Stimulated activated CD4-positive, alpha-beta T cell treated with anti-CD3 and anti-CD28 coated beads, Interleukin-1b, Interleukin-23, amount 100 ng/mL, for 1 hour (primary cell): ENCODE measurements at places on chromosomes 7 and 10.

DNA sequence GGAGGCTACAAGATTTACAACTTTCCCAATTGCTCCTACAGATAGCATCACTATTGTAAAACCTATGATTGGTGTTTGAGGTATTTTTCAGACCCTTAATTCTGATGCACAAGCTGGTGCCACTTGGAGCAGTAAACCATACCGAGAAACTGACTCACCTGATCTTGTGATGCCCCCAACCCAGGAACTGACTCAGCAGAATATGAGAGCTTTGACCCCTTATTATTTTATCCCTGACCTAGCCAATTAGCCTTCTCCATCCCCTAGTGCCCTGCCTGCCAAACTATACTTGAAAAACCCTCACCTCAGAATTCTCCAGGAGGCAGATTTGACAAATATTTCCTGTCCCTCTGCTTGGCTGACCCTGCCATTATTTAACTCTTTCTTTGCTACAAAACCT is 585.9 kb upstream of the GHITM start:
- no peak for DNase-seq

DNA sequence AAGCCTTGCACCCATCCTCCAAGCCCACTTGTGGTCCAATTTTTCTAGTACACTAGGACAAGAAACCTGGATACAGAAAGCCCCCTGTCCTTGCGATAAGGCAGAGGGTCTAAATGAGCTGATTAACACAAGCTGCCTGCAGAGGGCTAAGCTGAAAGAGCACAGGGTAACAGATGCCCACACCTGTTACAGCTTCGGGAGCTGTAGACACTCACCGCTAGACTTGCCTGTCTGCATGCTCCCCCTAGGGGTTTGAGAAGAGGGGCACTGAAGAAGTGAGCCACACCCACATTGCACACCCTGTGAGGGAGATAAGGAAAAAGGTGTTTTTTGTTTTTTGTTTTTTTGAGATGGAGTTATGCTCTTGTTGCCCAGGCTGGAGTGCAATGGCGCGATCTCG is 386.5 kb upstream of the AUTS2 start:
- no peak for DNase-seq

- no peak for DNase-seq
These were observed 12.5 kb downstream of the PSAP start for GRCh38 chr10:71838264-71839211.

DNA sequence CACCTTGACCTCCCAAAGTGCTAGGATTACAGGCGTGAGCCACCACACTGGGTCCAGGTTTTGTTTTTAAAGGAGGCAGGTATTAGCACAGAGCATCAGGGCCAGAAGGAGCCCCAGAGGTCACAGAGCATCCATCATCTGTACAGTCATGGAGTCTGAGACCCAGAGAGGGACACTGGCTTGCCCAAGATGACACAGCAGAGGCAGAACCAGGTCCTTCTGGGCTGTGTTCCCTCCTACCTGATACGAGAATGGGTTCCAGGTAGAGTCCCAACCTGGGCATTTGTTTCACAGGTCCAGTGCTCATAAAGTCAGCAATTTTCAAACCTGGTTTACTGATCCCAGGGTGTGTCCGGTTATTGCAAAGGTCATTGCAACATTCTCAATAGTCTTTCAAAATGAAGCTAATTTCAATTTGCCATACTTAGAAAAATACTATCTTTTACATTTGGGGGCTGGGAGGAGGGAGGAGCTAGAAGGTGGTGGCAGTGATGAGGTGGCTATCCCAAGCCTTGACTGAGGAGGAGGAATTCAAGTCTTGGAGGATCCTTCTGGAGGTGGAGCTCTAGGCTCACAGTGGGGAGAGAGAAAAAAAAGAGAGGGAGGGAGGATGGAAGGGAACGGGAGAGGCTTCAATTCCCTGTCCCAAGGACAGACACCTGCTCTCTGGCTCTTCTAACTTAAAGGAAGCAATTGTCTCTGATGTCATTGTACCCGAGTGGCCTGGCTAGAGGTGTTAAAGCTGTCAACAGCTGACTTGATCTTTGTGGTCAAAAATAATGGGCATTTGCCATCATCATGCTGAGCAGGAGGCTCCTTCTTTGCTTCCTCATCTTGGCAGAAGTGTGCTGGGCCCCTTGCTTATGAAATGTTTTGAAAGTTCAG is 8.1 kb downstream of the MXI1 start:
- no peak for DNase-seq

- DNase-seq: no peak
These were observed 21.4 kb upstream of the ODAD2 start for GRCh38 chr10:28020080-28020860.

- no peak for DNase-seq
These were observed 53.5 kb downstream of the PODXL start for GRCh38 chr7:131502810-131503508.

GRCh38 chr7:25849500-25850184 is 302.4 kb upstream of the NFE2L3 start:
- DNase-seq: no peak
